ENCODE measurements at places on chromosomes 5 and 9. TPM values are rescaled to one million over a fixed set of nuclear protein-coding genes. Genes with fewer than 3 reads are reported as not detected.

DNA sequence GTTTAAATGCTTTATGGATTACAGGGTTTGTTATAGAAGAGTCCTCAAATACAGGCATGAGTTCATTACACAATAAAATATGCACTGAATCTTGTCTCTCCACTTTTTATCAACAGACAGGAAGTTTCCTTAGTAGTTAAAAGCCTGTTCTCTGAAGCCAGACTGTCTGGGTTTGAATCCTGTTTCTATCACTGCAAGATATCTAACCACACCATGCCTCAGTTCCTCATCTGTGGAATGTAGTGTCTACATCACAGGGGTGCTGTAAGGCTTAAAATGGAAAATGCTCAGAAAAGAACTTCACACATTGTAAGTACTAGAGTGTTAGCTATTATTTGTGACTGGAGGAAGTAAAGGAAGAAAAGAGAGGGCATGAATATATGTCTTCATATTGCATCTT is 9.3 kb downstream of the LIX1 start:
- DNase-seq = no peak

DNA sequence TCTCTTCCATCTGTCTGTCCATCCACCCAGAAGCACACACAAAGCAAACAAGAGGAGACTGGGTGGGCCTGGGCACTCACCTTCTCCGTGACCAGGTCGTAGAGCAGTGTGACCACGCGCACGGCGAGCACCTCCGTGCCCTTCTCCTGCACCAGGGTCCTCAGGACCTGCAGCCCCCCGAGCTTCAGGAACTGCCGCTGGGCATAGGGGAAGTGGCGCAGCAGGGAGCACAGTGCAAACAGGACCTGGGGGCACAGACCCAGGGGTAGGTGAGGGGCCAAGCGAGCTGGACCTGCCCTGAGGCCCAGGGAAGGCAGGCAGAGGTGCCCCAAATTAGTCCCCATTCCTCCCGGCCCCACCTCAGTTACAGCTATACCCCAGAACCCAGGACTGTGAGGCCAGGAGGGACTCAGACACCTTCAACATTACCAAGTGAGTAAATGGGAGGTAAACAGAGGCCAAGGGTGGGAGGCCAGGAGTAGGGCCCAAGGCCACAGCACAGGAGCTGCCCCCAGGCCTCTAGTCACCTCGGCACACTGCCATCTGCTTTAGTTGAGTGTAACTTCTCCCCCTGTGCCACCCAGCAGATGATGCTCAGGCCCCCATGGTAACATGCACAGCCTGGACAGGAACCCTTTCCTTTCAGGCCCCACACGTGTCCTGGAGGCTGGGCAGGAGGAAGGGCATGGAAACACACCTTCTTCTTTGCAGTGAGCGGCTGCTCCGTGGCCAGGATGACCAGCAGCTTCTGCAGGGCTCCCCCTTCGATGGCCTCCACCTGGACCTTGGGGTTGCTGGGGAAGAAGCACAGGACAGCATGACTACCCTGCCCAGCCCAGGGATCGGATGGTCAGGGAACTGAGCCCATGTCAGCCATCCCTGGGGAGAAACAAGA is 76.2 kb upstream of the LRRTM2 start:
- no peak for DNase-seq

DNA sequence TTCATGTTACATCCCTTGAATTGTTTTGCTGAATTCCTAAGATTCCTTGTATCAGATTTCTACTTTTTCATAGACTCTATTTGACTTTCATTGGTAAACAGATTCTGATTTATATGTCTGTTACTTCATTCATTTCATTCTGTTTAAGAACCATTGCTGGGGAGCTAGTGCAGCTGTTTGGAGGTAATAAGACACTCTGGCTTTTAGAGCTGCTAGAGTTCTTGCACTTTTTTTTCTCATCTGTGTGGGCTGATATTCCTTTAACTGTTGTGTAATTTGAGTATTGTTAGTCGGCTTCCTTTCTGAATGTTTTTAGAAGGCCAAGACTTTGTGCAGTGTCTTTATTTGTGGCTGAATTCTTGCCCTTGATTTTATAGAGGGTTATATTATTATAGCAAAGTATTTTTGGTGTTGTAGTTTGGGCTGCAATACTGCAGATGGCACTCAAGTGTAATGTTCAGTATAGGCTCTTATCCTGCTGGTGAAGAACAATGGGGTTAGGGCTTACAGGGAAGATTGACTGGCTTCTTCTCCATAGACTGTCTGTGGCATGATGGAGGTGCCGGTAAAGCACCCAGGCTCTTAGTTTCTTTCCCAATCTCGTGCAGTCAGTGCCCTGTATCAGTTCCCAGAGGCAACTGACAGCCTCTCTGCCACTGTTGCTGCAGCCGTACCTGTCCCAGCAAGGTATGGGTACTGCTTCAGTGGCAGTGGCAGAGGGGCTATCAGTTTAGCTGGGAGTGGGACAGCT is 162.2 kb downstream of the OXCT1 start:
- no peak for DNase-seq

DNA sequence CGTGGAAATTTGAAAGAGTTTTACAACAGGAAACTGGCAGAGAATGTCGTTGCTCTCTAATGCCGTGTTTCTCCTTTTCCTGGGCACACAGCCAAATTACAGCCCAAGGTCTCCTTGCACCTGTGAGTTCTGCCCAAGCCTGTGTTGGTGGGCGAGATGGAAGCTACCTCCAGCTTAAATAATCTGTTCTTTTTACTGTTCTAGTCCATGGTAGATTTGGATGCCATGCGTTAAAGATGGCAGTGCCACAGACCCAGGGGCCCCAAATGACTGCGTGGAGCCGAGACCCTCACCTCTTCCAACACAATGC is 92.6 kb upstream of the IRX4 start:
- DNase-seq = peak; percentile 47

DNA sequence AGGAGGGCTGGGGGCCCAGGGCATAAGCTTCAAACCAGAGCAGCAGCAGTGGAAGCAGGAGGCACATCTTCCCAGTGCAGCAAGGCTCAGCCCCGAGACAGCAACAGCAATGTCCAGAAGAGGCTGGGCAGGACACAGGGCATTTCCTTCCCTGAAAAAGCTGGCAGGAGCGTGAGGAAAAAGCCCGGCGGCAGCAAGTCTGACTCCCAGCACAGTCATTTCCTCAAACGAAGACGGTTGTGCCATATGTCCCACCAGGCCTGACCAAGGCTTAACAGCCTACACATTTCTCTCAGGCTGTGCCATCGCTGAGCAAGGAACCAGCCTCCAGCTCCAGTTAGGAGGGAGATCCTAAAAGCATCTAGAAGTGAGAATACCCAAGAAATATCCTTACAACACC is 74.5 kb downstream of the APTX start:
- peak; percentile 73 for DNase-seq

GRCh38 chr9:4857163-4857810 is 64.5 kb downstream of the RCL1 start:
- no peak for DNase-seq

DNA sequence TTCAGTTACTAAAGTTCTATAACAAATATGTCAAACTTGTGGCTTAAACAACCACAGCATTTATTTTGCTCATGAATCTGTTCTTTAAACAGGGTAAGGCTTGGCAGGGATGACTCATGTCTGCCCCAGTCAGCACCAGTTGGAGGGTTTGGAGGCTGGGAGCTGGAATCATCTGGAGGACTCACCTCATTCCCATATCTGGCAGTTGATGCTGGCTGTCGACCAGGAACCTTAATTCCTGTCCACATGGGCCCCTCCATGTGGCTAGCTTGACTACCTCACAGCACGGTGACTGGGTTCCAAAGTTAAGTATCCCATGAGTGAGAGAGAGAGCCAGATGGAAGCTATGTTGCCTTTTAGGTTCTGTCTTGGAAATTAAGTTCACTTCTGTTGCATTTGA is 13.8 kb upstream of the CCL28 start:
- DNase-seq = peak; percentile 84

DNA sequence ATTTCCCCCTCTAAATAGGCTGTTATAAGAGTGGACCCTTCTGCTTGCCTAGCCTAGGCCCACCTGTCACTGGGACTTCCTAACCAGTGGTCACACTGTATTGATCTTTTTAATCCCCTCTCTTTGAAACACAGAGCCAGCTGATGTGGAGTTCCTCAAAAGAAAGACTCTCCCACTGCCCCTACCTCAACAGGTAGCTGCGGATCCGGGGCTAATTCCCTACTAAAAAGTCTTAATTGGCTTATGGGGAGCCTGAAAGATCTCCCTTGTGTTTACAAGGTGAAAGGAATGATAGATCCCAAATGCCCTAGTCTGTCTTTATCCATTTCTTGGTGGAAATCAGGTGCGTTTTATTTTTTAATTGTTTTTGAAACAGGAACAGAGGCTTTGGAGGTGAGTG is 2.0 kb downstream of the NEUROG1 start:
- no peak for DNase-seq

DNA sequence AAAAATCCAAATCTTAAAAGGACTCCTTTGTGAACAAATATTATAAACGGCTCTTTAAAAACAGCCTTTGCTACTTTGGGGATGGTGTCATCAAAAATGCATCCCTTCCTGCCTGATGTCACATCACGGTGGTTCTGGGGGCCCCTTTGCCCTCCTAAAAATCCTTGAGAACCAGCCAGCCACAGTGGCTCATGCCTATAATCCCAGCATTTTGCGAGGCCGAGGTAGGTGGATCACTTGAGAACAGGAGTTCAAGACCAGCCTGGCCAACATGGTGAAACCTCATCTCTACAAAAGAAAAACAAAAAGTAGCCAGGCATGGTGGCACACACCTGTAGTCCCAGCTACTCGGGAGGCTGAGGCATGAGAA is 43.9 kb downstream of the FNBP1 start:
- no peak for DNase-seq

DNA sequence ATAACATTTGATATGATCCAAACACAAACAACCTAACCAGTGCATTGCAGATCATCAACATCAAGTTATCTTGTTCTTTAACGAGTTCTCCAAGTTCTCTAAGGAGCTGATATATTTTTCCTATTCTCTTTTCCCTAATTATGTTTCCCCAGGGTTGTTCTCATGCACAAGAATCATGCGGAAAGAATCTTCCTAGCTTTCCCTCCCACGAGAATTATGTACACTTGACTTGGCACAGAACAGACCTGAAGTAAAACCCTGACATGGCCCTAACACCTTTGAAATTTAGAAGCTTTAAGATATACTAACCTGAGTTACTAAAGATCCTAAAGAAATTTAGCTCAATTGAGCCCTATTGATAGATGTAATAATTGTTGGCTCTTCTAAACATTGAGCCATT is 110.7 kb upstream of the FST start:
- no peak for DNase-seq

DNA sequence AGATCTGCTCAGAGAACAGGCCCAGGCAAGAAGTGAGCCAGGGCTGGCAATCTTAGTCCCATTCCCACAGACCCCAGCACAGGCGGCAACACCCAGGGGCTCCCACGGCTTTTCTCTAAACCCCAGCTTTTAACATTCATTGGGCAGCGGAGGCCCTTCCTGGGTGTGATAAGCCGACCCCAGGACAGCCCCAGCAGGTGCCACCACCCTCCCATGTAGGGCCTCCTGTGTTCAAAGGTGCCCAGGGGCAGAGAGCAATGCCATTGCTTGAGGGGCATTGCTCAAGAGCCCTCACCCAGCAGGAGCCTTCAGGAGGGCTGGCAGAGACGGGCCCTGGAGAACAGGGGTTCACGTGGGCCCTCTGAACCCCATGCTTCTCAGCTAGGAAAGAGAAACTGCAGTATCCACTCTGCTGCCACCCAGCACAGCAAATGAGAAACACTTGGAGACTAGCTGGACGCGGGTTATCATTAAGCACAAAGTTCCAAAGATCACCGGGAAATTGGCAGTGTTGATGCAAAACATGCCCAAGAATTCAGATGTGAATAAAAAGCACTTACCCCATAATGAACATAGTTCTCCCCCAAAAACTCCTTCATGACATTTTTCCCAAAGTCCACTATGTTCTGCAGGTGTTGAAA is 13.9 kb downstream of the IPPK start:
- DNase-seq = no peak

ENTPD8 gene
- not detected for total RNA-seq

IL7R gene
- total RNA-seq = 42.5 TPM

RASEF gene
- total RNA-seq = 7.4 TPM

PLPP7 gene
- total RNA-seq = 5.4 TPM

TAL2 gene
- total RNA-seq = not detected

All from Daoy (cell line).